Fibroblast of skin of abdomen (primary cell): ENCODE measurements at places on chromosomes 6 and 20.

- peak; percentile 43 for DNase-seq
These were observed 2.8 kb upstream of the CEP43 start for GRCh38 chr6:166996406-166996805.

GRCh38 chr6:142822383-142822782, 122.6 kb downstream of the HIVEP2 start:
- no peak for DNase-seq

DNA sequence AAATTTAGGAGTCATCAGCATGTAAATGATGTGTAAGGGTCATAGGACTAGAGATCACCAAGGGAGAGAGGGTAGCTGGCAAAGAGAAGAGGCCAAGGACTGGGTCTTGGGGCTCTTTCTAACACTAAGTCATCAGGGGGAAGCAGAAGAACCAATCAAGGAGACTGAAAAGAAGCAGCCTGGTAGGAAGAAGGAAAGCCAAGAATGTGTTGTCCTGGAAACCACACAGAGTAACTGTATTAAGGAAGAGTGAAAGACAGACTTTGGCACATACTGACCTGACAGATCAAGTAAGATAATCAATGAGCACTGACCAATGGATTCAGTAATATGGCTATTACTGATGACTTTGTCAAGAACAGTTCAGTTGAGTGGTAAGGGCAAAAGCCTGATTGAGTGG, 42.3 kb upstream of the LAMA4 start:
- DNase-seq, result no peak

GRCh38 chr6:162069995-162070394, 657.6 kb downstream of the PRKN start:
- peak; percentile 13 for DNase-seq

- DNase-seq, result no peak
These were observed 195.0 kb upstream of the TSHZ2 start for GRCh38 chr20:52777171-52777570.

GRCh38 chr6:33824461-33825154, 20.8 kb upstream of the MLN start:
- DNase-seq, result peak; percentile 28

DNA sequence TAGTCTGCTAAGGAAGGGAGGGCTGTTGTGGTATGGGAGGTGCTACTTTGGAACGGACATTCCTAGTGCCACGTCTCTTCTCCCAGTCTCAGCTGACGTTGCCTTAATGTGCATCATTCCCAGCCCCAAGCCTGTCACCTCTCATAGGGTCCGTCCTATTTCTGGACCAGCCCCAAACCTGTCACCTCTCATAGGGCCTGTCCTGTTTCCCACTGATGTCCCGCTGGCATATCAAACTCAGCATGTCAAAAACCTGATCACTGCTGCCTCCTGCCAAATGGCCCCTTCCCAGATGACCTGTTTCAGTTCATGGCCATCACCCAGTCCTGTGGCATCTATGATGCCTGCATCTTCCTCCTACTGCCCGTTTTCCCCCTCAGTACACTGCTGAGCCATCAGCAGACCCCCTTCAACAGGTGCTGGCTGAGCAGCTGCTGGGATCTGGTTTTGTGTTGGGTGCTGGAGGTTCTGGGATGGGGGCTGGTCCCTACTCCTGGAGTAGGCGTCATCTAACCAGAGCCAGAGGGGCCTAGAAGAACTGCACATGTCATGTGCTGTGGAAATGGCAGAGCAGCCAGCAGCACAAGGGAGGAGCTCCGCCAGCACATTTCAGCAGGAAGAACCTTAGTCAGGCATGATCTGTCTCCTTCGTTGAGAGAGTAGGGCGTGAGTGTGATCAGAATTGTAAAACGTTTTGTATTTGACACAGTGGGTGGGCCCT, 3.3 kb downstream of the ENTPD6 start:
- peak; percentile 18 for DNase-seq

- no peak for DNase-seq
These were observed 167.1 kb downstream of the KIF6 start for GRCh38 chr6:39558079-39558478.

- no peak for DNase-seq
These were observed 1588.0 kb downstream of the GRIK2 start for GRCh38 chr6:102981490-102982015.

DNA sequence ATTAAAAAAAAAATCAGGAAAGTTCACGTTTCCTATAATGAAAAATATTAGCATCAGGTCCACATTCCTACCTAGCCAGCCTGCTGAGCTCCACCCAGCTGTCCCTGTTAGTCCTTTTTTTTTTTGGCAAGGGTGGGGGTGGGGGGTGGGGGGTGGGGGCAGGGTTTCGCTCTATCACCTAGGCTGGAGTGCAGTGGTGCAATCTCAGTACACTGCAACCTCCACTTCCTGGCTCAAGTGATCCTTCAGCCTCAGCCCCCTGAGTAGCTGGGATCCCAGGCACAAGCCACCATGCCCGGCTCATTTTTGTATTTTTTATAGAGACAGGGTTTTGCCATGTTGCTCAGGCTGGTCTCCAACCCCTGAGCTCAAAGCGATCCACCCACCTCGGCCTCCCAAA, 7.5 kb upstream of the SLC2A10 start:
- no peak for DNase-seq

DNA sequence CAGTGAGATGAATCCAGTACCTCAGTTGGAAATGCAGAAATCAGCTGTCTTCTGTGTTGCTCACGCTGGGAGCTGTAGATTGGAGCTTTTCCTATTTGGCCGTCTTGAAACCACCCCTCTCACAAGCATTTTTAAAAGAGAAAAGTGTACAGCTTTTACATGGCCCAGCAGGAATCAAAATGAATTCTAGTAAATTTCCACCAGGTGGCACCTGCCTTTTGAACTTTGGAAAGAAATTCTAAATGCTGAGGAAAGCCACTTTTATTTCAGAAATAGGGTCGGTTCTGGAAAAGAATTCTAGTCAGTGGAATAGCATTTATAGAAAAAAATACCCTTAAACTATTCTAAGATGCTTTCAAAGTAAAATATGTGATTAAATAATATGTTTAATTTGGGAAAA, 647.8 kb downstream of the CD109 start:
- no peak for DNase-seq

DNA sequence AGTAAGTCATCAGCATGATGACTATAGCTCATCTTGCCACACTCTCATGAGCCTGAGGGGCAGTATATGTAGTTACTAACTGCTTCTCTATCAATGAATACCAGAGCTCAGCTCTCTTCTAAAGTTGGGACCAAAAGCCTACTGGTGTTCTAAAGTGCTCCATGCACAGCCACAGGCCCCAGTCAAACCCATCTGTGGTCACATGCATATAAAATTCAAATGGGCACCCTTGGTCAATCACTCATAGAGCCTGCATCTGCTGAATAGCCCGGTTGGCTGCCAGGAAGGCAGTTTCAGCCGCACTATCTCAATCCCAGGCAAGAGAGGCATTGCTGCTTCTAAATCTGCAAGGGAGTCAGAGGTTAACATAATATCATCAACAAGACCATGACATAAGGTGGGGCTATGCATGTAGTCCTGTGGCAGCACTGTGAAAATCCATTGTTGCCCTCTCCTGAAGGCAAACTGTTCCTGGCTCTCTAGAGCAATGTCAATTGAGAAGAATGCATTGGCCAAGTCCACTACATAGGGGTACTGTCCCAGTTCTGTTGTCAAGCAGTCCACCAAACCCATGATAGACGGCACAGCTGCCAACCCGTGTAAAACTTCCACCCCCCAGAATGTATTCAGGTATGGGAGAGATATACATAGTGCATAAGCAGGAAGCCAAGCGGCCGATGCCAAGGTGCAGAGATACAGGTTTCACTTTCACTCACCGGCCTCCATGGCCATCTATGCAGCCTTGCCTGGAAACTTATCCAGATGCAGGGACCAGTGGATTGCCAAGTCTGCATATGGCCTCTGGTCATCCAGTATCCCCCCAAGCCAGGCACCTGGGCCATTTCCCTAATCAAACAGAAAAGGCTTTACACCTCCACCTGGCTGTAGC, 76.2 kb downstream of the ALDH8A1 start:
- no peak for DNase-seq

GRCh38 chr6:10205120-10205519, 209.8 kb downstream of the TFAP2A start:
- DNase-seq, result no peak
